ENCODE measurements at places on chromosomes 11 and 22.

DNA sequence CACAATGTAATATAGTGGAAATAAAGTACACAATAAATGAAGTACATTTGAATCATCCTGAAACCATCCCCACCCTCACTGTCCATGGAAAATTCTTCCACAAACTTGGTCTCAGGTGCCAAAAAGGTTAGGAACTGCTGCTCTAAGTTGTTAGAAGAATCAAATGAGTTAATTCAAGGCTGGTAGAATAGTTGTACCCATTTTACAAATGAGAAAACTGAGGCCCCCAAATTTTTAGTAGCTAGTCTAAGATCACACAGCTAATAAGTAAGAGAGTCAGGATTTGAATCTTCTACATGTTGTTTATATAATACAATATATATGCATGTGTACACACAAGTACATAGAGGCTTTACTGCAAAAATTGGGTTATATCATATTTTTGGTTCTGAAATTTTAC is 43.1 kb downstream of the MIAT start:
- no peak for DNase-seq

GRCh38 chr11:35978183-35978582 is 34.3 kb downstream of the LDLRAD3 start:
- no peak for DNase-seq

GRCh38 chr11:83157594-83158356 is 844 bp downstream of the PCF11 start:
- DNase-seq, result peak; percentile 16

DNA sequence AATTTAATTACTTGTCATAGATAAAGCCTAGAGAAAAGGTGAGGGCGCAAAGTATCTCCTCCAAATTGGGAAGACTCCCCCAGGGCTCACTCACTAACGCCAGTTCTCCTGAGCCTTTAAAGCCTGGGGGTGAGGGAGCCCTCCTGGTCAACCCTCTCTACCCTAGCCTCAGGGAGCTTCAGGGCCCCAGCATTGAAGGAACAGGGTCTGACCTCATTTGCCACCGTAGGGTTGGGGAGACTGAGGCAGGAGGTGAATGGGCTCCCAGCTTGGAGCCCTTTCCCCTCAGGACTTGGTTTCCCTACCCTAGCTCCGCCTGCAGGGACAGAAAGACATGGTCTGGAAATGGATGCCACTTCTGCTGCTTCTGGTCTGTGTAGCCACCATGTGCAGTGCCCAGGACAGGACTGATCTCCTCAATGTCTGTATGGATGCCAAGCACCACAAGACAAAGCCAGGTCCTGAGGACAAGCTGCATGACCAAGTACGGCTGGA is 1.7 kb downstream of the FOLR2 start:
- DNase-seq, result no peak

GRCh38 chr22:42922374-42923191 is 65.5 kb upstream of the ARFGAP3 start:
- no peak for DNase-seq

DNA sequence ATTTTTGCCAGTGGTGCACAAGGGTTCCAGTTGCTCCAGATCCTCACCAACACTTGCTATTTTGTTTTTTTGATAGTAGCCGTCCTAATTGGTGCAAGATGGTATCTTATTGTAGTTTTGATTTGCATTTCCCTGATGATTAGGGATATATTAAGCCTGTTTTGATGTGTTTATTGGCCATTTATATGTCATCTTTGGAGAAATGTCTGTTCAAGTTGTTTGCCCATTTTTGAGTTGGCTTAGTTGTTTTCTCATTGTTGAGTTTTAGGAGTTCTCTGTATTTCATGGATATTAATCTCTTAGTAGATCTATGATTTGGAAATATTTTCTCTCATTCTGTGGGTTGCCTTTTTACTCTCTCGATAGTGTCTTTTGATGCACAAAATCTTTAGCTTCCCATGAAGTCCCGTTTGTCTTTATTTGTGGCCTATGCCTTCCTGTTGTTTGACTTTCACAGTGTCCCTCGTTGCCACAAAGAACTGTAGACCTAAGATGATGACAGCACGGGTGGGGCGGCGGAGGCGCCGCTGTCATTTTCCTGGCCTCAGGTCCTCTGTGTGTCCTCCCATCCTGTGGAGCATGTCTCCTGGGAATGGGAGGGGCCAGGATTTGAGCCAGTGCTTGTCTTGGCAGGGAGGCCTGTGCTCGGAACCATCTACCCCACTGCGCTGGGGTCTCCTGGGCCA is 33.5 kb downstream of the LRP5 start:
- DNase-seq, result no peak

GRCh38 chr11:30631148-30631547 is 45.0 kb upstream of the MPPED2 start:
- no peak for DNase-seq

GRCh38 chr11:125382314-125382791 is 113.7 kb downstream of the FEZ1 start:
- no peak for DNase-seq

DNA sequence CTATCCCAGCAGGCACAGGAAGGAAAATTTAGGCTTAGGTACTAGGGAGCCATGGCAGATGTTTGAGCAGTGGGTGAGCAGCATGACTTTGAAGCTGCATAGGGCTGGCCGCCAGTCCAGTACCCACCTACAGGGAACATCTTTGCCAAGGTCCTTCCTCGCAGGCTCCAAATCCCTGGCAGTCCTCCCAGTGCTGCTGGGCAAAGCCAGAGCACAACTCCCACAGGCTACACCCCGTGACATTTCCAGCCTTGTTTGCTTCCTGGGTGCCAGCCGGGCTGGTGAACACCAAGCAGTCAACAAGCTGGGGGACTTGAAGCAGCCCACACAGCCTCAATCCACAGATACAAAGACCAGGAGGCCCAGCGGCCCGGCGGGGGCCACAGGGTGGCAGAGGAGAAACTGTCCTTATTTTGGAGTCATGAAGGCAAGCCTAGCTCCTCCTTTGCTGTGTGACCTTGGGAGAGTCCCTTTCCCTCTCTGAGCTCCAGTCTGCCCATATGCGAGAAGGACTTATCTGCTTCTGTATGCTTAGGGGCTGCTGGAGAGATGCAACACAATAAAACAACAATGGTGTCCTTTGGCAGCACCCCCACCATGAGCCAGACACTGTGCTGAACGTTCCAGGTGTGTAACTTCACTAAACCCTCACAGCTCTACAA is 28.0 kb downstream of the TPST2 start:
- DNase-seq, result no peak

GRCh38 chr11:131609921-131610320 is 239.5 kb downstream of the NTM start:
- no peak for DNase-seq

DNA sequence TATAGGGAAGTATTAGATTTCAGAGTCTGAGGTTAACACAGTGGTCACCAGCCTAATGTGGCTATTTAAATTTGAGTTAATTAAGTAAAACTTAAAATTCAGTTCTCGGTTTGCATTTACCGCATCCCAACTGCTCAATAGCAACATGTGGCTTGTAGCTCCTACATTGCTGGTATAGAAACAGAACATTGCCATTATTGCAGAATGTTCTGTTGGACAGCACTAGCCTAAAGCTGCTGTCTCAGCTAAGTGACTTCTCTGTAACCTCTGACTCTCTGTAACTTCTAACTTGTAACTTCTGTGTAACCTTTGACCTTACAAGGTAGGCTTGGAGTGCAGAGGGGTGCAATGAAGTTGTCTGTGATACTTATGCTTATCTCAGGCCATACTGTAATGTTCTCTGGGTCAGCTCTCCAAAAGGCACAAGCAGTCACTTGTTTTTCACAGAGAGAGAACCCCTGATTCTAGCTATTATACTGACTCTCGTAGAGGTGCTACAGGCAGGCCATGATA is 78.7 kb downstream of the ZNRF3 start:
- no peak for DNase-seq

DNA sequence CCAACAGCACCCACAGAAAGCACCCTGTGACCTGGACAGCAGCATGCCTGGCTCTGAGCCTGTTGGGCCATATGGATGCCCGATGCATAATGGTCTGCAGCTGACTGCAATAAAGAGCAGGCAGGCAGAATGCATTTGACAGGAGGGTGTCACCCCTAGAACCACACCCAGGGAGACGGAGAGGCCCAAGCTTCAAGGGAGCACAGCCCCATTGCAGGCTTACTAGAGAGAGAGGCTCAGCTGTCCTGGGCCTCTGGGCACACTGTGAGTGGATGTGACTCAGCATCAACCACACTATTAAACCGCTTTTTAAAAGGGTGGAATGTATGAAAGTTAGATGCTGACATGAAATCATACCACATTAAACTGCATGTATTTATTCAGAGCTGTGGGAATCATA is 365.3 kb downstream of the CTTN start:
- DNase-seq, result no peak

DNA sequence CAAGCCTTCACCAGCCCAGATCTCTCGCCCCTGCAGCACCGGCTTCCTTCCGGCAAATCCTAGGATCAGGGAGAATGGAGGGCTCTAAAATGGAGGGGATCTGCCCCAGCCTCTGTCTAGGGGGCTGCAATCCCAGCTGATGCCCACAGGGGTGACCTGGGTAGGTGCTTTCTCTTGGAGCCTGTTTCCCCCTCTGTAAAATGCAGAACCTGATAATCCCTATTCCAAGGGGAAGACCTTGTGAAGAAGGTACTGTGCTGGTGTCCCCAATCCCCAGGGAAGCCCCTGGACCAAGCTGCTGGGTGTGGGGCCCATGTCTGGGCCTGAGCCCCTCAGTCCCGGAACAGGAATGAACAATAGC is 2.8 kb downstream of the EMID1 start:
- DNase-seq, result no peak

DNA sequence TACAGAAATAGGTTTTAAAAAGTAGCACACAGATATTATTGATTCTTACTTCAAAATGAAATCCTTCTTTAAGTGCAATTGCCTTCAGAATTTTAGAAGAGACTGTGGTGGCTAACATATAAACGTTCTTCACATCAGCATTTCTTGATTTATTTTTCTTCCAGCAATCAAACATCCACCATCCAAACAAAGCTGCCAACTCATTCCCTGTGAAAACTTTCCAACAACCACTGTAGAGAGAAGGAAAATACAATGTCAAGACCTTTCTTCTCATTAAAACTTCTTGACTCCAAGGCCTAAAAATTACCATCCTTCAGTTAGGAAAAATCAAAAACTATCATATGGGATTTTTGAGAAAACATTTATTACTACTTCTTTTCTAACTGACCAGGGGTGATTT is 34.0 kb upstream of the P4HA3 start:
- DNase-seq, result no peak

- no peak for DNase-seq
Measured at GRCh38 chr11:121012091-121012490, 11.8 kb upstream of the TBCEL start.

DNA sequence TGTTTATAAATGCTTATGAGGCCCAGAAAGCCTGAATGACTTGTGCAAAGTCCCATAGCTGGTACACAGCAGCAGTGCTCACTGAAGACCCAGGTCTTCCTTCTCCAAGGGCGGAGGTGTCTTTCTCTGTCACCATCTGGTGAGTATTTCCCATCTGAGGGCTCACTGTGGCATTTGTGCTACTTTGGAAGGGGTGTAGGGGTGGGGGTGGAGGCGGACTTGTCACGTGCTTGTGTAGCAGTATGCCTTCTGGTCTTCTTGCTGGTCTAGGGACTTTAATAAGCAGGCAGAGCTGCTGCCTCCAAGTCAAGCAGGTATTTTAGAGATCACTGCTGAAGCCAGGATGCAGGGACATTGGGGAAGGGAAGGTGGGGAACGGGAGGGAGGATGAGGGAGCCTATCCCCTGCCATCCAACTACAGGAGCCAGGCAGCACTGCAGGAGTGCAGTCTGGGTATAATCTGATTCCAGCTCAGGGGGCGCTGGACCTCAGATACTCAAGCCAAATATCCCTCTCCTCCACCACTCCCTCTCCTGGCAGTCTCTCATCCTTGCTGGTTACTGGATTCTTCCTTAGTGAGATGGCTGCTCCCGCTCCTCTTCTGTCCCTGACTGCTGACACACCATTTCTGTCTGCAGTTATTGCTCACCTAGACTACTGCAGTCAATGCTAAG is 3.4 kb downstream of the ABCC8 start:
- no peak for DNase-seq

- no peak for DNase-seq
Measured at GRCh38 chr11:113189909-113190667, 124.3 kb upstream of the TTC12 start.

- no peak for DNase-seq
Measured at GRCh38 chr22:39896313-39896996, 2.9 kb upstream of the ENTHD1 start.

DNA sequence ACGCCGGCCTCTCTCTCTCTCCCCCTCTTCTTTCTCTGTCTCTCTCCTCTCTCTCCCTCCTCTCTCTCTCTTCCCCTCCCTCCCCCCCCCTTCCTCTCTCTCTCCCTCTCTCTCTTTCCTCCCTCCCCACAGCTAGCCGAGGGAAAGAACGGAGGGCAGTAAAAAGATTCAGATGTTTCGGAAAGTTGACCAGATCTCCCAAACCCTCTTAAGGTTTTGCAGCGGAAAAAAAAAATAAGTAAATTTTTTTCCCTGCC is 195 bp upstream of the ALX4 start:
- DNase-seq, result no peak

GRCh38 chr11:113384551-113384950 is 3.0 kb upstream of the ANKK1 start:
- DNase-seq, result no peak

DNA sequence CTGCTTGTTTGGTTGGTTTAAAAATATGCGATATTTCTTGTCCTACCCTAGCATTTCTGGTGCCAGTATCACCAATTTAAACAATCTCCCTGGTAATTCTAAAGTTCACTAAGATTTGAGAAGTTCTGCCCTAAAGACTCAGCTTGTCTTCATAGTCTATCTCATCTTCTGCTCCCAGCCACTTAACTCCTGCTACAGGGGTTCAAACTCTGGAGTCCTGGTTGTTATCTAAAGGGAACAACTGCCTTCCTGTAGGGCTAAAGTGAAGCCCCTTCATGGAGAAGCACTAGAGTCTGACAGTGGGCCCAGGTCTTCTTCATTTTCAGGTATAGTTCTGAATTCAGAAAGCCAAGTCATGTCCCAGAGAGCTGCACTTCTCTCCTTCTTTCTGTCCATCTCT is 73.2 kb downstream of the CTNND1 start:
- DNase-seq, result no peak

GRCh38 chr11:61482513-61482912 is 26.0 kb upstream of the LRRC10B start:
- DNase-seq, result no peak

DNA sequence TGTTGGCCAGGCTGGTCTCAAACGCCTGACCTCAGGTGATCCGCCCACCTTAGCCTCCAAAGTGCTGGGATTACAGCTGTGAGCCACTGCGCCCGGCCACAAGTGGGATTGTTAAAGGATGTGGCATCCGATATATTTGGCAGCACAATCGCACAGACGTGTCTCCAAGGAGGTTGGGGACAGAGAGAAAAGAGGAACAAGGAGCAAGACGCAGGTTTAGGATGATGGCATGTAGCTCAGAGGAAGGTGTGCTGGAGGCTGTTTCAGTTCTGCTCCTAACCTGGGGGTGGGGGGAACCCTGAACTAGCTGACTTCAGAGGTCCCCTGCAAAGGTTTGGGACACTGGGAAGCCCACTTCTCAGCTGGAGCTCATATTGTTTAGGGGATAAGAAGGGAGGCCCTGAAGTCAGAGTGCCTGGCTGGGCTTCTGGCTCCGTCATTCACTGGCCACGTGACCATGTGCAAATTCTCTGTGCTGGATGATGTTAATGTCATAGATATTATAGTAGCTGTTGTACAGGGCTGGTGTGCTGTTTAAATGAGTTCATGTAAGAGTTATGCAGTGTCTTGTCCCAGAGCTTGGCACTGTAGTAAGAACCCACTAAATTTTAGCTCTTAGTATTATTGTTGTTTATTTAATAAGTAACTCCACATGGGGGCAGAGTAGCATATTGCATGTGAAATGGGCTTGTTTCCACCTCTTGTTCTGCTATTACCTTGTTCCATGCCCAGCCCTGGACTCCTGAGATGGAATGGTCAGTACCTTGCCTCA is 129.7 kb downstream of the ST3GAL4 start:
- DNase-seq, result no peak

All from stimulated activated CD4-positive, alpha-beta T cell treated with anti-CD3 and anti-CD28 coated beads, TNF-alpha, amount 100 ng/mL, for 4 hours (primary cell).